Stimulated activated CD4-positive, alpha-beta T cell treated with anti-CD3 and anti-CD28 coated beads, Interleukin-2, amount 100 ng/mL, for 4 hours (primary cell): ENCODE measurements at places on chromosomes 16 and 17.
A peak's percentile ranks its signal among the peaks of the same experiment; 100 is the strongest.

DNA sequence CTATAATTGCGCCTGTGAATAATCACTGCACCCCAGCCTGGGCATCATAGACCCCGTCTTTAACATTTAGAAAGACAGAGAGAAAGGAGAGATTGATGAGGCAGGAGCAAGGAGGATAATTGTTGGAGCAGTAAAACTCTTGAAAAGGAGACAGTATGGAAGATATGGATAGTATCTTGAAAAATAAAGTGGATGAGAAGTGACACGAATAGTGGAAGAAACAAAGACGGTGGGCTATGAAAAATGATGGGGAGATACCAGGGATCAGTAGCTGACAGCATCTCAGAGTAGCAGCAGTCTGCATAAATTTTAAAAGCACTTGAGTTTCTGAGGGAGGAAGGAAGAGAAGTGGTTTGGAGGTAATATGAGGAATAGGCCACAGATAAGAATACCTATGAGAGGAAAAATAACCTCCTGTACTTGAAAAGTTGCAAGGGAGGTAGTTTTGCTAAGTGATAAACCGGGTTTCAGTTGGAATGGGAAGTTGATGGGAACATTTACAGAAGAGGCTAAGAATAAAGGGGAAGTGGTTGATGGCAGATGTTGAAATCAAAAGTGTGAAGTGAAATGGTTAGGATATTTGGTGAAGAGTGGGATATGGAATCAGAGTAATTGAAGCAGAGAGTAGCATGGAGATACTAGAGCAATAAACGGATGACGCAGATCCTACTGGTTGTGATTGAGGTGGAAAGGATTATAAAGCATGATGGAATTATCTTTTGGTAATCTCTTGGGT lies 1.8 kb upstream of the PPM1D start:
- DNase-seq, result no peak

GRCh38 chr17:56121191-56122051 lies 31.9 kb upstream of the ANKFN1 start:
- DNase-seq, result no peak

DNA sequence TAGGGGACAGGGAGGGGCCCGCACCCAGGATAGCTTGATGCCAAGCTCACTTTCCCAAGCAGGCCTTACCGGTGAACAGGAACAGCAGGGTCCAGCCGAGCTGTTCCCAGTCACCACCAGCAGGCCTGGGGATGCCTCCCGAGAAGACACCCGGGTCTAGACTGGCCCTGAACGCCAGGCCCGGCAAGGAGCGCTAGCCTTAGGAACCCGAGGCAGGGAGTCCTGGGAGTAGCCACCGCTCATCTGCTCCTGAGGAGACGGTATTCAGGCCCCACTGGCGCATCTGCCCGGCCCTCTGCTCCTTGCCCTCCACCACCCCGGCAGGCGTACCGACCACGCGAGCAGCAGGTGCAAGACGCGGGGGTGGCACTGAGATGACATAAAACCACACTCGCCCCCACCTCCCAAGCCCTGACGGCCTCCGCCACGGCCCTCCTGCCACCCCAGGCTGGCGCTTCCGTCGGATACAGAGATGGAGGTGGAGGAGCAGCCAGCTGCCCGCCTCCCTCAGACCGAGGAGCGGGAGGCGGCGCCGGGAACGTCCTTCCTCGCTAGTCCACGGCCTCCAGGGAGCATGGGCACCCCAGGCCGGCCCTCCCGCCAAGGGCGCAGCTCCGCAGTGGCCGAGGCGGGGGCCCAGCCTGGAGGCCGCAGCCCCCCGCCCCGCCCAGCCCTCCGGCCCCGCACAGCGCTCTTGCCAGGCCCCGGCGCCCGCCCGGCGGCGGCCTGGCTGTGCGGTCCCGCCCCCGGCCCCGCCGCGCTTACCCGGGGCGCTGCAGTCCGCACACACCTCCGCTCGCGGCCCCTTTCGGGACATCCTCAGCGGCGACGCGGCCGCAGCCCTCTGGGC lies 661 bp downstream of the GIT1 start:
- DNase-seq, result peak; percentile 71

DNA sequence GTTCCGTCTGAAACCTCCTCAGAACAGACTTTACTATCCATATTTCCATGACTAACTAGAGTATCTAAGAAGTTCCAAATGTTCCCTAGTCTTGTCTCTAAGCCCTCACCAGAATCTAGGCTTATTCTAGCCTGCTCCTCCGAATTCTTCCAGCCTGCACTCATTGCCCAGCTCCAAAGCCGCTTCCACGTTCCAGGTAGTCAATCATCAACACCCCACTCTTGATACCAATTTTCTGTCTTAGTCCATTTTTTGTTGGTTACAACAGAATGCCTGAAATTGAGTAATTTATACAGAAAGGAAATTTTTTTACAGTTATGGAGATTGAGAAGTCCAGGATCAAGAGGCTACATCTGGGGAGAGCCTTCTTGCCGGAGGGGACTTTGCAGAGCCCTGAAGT lies 21.1 kb downstream of the SLC38A8 start:
- no peak for DNase-seq

DNA sequence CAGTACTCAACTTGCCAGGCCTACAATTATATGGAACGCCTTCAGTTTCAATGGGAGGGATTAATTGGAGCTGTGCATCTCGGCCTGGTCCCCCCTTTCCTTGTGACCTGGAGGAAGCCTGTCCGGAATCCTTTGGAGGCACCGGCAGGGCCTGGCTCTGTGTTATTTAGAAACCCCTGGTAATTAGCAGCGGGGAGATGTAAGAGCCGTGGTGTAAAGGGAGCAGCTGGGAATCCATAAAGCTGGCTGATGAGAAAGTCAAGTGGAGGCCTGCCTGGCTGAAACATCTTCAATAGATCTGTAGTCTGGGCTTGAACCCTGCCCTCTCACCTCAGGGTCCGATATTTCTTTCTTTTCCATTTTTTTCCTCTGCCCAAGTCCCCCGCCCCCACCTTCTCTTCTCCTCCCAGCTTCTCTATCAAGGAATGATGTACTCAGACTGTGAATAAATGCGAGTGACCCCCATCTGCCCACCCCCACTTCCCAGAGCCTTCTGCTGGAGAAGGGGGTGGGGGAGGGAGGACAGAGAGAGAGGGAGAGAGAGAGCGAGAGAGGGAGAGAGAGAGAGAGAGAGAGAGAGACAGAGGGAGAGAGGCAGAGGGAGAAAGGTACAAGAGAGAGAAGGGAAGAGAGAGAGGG lies 495.5 kb upstream of the ZFHX3 start:
- DNase-seq, result no peak

DNA sequence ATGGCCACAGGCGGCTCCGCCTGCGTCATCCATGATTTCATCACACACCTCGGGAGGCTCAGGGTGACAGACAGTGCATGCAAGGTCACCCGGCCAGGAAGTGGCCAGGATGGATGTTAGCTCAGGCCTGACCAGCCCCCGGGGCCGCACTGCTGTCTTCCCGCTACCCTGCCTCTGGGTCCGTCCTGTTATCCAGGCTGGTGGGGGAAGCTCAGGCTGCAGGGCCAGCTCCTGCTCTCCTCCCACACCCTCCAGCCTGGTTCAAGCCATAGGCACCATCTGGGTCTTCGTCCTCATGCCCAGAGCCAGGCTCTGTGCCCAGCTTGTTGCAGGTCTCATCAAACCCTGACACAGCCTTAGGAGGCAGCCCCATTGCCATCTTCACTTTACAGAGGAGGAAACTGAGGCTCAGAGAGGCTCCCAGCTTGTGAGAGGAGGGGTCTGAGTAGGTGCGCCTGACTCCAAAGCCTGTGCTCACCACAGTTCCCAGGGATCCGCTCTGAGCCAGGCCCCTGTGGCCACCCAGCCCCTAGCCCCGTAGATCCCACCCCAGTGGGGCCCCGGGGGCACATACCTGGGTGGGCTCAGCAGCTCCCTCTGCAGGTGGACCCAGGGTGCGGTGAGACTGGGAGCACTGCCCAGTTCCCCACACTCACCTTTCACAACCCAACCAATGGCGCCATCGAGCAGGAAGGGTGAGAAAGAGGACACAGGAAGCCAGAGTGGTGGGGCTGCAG lies 412 bp upstream of the ADGRG3 start:
- no peak for DNase-seq

GRCh38 chr17:17422641-17423040 lies 54.2 kb upstream of the MED9 start:
- no peak for DNase-seq

DNA sequence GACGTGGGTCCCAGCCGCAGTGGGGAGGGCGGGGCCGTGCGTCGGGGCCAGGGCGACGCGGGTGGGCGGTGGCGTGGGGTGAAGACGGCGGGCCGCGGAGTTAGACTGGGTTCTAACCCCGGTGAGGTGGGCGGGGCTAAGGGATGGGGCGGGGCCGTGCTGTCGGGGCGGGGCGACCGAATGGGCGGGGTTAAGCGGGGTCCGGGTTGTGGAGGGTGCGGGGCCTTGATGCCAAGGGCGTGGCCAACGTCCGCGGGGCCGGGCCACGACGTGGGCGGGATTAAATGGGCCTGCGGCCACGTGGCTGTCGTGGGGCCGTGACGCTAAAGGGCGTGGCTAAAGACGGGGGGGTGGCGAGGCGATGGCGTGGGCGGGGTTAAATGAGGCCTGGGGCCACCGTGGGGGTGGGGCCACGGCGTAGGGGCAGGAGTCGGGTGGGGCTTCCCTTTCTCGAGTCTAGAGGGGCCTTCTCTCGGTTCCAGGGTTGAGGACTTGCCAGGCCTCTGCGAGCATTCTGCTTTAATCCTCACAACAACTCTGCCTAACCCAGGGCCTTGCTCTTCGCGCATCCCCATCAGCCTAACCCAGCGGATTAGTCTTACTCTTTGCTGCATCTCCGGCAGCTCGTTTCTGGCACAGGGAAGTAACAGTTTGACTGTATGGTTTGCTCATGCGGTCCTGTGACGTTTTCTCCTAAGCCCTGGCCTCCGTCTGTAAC lies 739 bp downstream of the TCF25 start:
- peak; percentile 92 for DNase-seq

GRCh38 chr16:79013930-79014660 lies 586.4 kb downstream of the MAF start:
- DNase-seq, result no peak

- no peak for DNase-seq
Observed at GRCh38 chr17:47423406-47424295, 99.9 kb downstream of the EFCAB13 start.

DNA sequence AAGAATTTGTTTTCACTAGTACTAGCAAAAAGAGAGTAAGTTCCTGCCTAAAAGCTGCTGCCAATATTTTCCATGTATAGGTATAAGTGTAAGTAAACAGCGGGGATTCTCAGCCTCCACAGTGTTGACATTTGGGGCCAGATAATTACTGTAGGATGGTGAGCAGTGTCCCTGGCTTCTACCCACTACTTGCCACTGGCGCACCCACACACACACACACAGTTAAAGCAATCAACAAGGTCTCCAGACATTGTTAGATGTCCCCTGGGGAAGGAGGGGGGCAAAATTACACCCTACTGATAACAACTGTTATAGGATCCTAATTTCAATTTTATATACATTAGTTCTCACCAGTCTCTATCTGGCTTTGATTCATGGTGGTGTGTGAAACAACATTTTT lies 417.0 kb upstream of the PSMD7 start:
- DNase-seq, result no peak

DNA sequence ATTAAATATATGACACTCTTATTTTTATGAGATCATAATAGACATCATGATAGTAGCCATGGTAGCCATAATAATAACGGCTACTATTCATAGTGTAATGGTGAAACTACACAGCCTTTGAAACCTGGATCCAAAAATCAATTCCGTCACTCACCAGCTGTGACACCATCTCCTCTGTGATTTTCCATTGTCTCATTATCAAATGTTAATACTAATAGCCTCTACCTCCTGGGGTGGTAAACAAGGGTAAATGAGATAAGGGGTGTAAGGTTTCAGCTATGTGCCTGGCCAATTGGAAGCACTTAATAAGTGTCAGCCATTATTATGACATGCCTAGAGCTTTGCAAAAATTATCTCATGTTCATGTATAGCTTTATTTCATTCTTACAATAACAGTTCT lies 88.6 kb downstream of the CACNG3 start:
- DNase-seq, result no peak

DNA sequence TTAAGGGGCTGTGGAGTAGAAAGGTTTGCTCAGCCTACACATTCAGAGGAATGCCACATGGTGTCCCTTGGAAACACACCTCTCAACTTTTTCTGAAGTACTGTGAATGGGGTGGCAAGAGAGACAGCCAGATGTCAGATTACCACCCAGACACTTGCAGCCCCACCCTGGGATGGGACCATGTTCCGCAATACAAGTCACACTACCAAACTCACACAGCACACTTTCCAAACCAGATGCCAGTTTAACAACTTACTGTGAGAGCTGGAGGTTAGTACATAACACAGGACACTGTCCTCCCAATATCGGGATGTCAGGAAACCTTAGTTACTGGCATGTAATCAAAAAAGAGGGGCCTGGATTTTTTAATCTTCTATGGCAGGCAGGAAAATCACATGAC lies 7.9 kb downstream of the USP7 start:
- no peak for DNase-seq

DNA sequence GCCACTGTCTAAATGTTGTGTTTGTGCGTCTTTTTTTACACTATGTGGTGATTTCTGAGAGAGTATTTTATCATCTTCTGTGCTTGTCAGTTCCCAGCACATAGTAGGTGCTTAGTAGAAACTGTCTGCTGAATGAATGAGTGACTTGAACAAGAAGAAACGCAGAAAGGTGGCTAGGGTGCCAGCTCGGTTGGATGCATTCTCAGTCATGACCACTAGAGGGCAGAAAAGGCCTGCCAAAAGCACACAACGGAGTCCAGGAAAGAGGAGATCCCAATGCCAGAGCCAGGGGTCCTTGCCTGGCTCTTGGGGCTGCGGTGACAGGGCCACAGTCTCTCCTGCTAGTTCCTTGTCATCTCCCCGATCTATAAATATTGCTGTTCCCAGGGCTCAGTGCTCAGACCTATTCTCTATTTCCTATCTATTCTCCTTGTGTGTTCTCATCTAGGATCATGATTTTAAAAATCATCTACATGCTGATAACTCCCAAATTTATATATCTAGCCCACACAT lies 57.3 kb upstream of the CCL1 start:
- peak; percentile 39 for DNase-seq

DNA sequence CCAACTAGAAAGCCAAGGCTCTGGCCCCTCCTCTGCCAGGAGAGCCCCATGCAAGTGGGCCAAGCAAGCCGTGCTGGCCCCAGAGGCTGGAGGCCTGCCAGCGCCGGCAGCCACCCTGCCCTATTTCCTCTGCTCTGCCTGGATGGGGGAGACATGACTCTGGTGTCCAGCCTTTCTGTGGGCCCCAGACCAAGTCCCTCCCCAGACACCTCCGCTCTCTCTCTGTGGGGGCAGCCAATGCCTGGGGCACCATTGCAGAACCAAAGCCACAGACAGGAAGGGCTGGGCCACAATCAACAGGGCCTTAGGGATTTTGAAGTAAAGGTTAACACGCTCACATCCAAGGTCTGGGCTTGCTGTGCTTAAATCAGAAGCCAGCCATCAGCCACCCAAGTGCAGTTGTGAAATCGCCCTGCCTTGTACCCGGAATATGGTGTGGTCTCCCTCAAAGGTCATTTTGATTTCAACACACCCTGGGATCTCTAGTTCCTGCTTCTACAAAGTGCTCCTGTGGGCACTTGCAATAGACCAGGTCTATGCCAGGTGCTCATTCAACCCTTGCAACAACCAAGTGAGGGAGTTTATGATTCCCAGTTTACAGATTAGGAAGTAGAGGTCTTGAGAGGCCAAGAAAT lies 63.5 kb upstream of the TEX2 start:
- DNase-seq, result no peak

- no peak for DNase-seq
Observed at GRCh38 chr16:82672676-82673075, 45.9 kb downstream of the CDH13 start.

- DNase-seq, result peak; percentile 87
Observed at GRCh38 chr16:30417529-30418349, 10.3 kb downstream of the ZNF771 start.

GRCh38 chr17:38547444-38547843 lies 58.3 kb downstream of the SRCIN1 start:
- DNase-seq, result no peak
